Esophagus muscularis mucosa (tissue), 4 donors: ENCODE measurements at places on chromosomes 12 and 14. TPM values are rescaled to one million over a fixed set of nuclear protein-coding genes. Genes with fewer than 3 reads are reported as not detected.

GRCh38 chr12:128449146-128449894 is 182.3 kb downstream of the TMEM132C start:
- DNase-seq = no peak

DNA sequence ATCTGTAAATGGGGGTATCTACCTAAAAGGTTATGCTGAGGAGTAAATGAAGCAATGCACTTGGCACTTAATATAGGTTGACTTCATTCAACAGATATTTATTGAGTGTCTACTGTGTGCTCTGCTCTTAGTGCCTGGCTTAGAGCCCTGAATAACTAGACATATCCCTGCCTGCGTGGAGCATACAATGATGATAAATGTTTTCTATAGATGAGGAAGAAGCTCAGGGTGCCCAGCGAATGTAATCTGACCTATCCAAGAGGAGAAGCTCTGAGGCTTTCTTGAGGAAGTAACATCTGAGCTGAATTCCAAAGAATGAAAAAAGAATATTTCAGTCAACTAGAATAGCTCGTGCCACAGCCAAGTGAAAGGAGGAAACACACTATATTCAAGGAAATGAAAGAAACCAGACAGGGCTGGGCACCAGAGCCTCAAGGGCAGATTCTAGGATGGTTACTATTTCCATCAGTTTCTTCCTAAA is 17.9 kb upstream of the HIGD1C start:
- no peak for DNase-seq

GRCh38 chr14:59463787-59464485 is 1.2 kb downstream of the GPR135 start:
- DNase-seq = no peak

DNA sequence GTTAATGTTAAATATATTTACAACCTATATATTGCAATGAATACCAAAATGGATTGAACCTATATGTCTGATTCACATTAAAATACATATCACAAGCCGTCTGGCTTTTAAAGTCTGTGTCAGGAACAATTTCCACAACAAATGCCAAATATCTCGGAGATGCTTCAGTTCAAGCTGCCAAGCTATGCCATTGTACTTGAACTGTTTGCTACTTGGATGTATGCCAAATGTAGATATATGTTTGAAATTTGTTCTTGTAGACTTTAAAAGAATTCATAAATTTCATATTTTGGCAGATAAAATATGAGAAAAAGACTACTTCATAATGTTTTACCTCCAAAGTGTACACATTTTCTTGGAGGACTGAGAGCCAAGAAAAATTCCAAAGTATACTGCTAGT is 37.0 kb downstream of the WASHC3 start:
- no peak for DNase-seq

GRCh38 chr12:80491166-80491565 is 47.1 kb downstream of the PTPRQ start:
- DNase-seq = no peak

DNA sequence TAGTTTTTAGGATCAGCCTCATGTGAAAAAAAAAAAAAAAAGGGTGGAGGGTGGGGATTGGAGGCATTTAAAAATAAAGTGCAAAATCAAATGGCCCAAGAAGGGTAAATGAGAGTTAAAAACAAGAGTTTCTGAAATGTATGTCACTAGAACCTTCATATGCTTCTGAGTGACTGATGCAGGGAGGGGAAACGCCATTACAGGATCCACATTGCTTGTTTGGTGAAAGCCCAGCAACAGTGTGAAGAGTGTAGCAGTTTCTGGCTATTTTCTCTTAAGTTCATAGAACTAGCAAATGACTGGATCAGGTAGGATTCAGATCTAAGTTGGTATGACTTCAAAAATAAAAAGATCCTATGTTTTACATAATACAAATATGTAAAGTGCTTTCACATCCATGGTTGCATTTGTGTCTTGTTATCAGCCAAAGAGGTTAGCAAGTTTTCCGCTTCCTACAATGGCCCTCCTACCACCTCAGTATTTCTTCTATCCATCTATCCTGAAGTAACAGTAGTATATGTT is 2.9 kb downstream of the CHPT1 start:
- DNase-seq = no peak

DNA sequence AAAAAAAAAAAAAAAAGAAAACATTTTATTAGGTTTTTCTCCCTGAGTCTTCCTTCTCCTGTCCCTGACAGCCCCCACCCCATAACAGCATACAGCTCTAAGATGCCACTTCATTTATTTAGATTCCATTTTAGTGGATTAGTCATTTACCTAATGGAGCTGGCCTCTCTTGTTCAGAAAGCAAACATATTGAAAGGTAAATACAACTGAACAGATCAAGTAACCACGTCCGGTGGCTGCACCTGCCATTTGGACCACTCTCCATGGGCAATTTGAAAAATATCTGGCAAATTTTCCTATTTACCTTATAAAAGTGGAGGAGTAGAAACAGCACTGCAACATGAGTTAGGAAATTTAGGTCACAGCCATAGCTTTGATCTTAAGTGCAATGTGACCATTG is 254.6 kb downstream of the C12orf42 start:
- no peak for DNase-seq

- DNase-seq = no peak
Measured at GRCh38 chr12:10097521-10097920, 1.3 kb downstream of the CLEC1A start.

The CNTN1 gene
- total RNA-seq = 65.6 TPM

The CTSG gene
- total RNA-seq = 7.9 TPM

The NEUROD4 gene
- not detected for total RNA-seq

The KRT83 gene
- not detected for total RNA-seq

The RAP1B gene
- 114 TPM for total RNA-seq
